ENCODE measurements at places on chromosomes 5 and 9.

GRCh38 chr5:377326-377981, 55.9 kb downstream of the AHRR start:
- DNase-seq: no peak

DNA sequence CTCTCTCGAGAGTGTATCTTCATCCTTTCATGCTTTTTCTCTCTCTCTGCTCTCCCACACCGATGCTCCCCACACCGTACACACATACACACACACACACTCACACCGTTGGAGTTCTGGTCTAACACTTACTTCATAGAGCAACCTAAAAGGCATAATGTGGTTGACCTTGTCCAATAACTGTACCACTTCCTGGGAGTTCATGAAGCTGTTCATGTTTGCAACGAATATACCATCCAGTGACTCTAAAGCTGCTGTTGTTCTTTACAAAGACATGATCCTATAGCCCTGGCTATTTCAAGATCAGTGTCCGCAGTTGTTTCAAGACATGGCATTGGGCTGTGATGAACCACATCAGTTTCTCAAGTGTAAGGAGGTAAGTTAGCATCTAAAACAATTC, 10.0 kb downstream of the MEF2C start:
- DNase-seq: no peak

GRCh38 chr5:178672630-178673029, 45.8 kb upstream of the CLK4 start:
- no peak for DNase-seq

- DNase-seq: no peak
These were observed 484.0 kb downstream of the ZNF608 start for GRCh38 chr5:124262470-124262869.

DNA sequence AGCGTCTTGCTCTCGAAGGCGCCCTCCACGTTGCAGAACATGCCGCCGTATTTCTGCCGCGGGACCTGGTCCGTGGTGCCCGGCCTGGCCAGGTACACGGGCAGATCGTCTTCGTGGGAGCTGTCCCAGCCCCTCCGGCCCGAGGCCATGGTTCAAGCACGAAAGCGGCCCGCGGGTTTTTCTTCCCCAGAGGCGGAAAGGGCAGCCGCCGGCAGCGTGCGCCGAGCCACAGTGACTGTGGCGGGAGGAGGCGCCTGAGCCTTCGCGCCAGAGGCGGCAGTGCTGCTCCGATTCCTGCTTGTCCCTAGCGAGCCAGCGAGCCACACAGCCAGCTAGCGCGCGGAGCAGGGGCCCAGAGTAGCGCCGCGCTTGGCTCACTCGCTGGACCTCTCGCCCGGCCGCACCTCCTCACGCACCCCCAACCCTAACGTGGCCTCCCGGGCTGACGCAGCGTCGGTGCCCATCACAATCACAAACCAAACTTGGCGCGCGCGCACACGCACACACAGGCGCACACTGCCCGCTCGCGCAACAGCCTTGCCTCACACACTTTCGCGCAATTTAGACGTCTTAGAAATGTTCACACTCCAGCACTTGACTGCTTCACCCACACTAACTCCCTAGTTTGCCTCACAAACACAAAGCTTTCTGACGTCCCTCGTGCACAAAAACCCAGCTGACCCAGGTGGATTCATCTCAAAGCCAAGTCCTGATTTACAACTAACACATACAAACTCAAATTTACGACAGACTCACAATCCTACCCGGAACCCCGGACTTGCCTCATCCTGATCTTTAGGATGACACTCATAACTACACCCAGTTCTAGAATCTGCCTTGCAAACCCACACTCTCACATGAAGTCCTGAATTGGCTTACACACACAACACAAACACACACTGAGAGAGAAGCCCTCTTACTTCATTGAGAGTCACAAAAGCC, at the start of gene DPYSL3:
Gene DPYSL3 (minus strand): TSS at position 359 of the 942 bp plus-strand sequence. CDS start 210 bp downstream, at position 149.
- no peak for DNase-seq
